ENCODE measurements at places on chromosomes 2 and 18.

DNA sequence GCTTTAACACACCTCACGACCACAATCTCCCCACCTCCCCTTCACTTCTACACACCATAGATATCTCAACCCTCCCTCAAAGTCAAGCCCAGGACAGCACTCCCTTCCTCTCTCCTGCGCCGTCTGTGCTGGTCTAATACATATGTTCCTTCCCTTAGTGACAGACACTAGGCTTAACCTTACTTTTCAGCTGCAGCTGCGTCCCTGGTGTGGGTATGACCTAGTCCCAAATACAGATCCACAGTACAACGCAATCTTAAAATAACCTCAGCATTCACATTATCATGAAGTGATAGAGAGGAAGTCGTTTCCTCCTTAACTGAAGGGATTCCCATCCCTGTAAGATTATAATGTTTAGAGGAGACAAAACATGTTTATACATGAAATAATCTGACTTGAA, 192.7 kb upstream of the TANK start:
- DNase-seq = no peak

DNA sequence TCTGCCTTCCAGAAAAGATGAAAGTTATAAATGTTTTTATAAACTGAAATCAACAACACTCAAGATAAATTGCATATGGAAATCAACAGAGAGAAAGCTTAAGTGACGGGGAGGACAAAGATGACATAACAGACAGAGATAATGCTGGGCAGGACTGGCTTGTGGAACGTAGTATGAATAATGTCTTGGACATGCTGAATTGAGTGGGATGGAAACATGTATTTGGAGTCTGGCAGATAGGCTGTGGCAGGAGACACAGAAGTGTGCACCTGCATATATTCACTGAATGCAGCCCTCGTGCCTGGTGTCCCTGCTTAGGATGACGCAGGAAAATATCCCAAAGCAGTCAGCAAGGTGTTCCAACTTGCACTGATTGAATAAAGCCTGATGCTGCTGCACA, 318.2 kb downstream of the CBLN2 start:
- DNase-seq = no peak

DNA sequence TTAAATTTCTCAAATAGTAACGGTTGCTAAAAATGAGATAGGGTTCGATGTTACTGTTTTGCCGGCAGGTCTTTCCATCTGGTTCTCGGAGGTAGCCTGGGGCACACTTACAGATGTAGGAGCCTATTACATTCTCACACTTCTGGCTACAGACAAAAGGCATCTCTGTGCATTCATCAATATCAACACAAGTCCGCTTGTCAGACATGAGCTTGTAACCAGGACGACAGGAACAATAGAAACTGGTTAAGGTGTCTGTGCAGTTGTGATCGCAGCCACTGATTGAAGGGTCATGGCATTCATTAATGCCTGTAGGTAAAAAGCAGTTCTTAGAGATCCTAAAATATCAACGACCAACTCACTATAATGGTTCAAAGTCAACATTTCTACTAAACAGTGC, 116.3 kb downstream of the DHRS9 start:
- no peak for DNase-seq

DNA sequence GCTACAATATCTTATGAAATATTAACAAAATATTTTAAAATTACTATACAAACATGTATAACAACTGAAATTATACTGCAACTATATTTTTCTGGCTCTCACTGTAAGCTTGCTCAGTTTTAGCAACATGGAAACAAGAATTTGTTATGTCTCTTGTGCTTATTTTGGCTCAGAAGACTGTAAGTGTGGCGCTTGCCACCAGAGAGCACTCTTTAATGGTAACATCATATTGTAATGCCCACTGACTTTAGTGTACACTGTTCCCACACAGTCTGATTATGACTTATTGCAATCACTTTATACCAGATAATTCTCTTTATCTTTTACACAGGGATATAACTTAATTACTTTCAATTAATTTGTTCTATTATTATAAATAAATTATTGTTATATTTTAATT, 1500.6 kb upstream of the TMEFF2 start:
- DNase-seq = no peak

GRCh38 chr2:205759257-205759656, 77.0 kb downstream of the NRP2 start:
- DNase-seq = no peak

GRCh38 chr2:225512876-225513540, 113.5 kb downstream of the NYAP2 start:
- DNase-seq = no peak

- no peak for DNase-seq
Observed at GRCh38 chr2:58896638-58897037, 655.5 kb upstream of the FANCL start.

- no peak for DNase-seq
Observed at GRCh38 chr18:8357320-8357719, 251.9 kb upstream of the RAB12 start.

GRCh38 chr2:199684832-199685231, 166.2 kb downstream of the FTCDNL1 start:
- DNase-seq = no peak

DNA sequence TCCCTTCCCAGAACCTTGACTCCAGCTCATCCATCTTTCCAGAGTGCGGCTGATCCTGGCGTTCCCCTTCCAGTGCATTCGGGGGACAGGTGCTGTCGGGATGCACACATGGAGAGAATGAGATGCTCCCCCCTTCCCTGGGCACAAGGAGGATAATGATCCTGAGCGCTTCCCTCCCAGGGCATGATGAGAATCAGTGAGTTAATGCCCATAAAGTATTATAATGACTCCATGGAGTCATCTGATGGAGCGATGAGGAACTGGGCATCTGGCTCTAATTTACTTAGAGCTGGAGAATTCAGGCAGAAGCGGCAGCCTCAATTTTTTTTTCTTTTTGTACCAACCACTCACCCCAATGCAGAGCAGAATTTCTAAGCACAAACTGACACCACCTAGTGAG, 79.6 kb upstream of the SKOR2 start:
- DNase-seq = no peak

DNA sequence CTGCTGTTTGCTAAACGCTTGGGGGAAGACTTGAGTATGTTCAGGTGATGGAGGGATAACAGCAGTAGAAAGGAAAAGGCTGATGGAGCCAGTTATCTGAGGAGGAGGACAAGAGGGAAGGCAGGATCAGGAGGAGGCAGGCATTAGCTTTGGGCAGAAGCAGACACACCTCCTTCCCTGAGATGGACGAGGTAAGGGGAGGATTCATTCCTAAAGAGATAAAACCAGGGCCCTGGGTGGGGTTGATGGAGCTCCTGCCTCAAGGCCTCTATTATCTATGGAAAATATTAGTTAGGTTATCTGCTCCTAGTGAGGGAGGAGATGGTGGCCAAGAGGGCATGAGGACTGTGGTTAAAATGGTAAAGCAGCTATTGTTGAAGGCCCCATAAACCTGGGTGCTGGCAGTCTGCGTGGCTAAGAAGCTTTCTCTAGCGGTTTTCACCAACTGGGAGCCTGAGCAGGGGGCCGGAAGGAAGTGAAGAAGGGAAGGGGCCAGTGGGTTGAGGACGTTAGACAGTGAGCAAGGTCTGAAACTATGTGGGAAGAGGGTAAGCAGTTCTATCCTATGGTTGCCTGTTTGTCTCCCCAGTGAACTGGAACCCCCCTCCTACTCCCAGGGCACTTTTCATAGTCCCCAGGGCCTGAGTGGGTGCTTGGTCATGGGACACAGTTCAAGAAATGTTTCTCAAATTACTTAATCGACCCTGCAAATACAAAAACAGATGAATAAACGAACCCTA, 56.6 kb upstream of the HK2 start:
- no peak for DNase-seq

DNA sequence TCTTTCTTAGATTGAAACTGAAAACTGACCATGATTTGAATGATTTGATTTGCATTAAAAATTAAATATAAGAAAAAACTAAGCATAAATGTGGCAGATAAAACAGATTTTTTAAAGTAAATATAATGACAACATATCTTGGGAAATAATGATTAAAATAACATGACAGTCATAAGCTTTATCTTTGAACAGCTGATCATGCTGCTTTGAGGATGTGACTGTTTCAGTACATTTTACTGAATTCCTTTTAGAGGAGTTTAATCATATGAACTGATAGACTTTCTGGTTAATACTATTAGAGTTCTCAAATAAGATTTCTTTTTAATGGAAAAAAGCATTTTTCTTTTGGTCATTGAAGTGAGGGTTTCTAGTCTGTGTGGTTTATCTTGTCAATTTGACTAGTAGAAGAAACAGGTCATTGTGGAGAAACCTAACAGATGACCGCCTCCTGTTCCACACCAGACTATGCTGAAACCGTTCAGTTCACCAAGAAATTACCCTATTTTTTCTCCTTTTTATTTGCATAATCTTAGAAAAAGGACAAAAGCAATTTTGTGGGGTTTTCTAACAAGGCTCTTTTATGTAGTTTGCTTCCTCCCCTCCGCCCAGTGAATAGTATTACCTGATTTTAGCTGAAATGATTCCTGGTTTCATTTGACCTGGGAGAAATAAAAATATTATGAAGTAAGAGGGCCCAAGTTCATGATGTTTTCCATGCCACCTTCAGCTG, 262.1 kb downstream of the PTGR3 start:
- no peak for DNase-seq

DNA sequence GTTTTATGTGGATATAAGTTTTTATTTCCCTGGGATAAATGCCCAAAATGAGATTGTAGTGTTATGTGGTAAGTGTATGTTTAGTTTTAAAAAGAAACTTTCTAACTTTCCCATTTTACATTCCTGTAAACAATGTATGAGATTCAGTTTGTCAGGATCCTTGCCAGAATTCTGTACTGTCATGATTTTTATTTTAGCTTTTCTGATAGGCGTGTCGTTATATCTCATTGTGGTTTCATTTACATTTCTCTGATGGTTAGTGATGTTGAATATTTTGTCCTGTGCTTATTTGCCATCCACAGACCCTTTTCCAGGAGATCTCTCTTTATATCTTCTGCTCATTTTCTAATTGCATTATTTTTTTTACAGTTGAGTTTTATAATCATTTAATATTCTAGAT, 245.6 kb upstream of the CDH2 start:
- no peak for DNase-seq

- no peak for DNase-seq
Observed at GRCh38 chr2:16168506-16169264, 228.3 kb downstream of the MYCN start.

GRCh38 chr18:57249883-57250282, 102.5 kb upstream of the ST8SIA3 start:
- no peak for DNase-seq

DNA sequence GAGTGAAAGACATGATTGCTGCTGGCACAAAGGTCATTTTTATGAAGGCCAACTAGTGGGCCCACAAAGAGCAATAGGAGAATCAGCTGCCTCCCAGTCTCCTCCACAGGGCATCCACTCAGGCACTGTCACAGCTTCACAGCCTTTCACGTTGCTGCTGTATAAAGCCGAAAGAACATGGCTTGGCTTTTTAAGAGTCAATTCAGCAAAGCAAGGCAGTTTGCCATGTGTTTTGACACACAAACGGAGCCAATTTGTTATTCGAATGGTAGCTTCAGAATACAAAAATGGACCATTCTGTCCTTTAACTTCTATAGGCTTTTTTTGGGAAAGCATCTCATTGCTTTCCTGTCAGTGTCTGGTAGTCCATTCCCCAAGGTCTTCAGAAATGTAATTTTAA, 283.4 kb upstream of the PARD3B start:
- DNase-seq = no peak

GRCh38 chr18:3397031-3397750, 52.8 kb upstream of the TGIF1 start:
- DNase-seq = no peak

- DNase-seq = no peak
Observed at GRCh38 chr18:49813069-49813318, 339 bp downstream of the ACAA2 start.

- DNase-seq = no peak
Observed at GRCh38 chr18:12534820-12535219, 123.1 kb downstream of the SPIRE1 start.

GRCh38 chr2:64442801-64443429, 11.0 kb upstream of the LGALSL start:
- no peak for DNase-seq

DNA sequence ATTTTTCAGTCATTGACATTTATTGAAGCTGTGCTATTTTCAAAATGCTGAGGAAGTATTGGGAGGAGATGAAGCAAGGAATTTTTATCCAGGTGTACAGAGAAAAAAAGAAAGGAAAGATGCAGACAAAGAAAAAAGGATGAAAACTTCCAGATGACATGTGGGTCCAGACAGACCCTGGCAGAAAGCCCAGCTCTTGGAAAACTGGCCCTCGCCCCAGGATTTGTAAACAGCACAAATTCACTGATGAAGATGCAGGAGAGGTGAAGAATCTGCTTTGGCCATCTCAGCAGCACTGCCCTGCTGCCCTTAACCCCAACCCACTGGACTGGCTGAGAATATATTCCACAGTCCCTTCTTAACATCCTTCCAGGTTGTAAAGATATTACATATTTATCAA, 12.5 kb downstream of the TACR1 start:
- no peak for DNase-seq

All from stimulated activated naive CD4-positive, alpha-beta T cell (primary cell).